Activated CD8-positive, alpha-beta memory T cell treated with anti-CD3 and anti-CD28 coated beads for 1 hour (primary cell): ENCODE measurements at places on chromosomes 3 and 15.

DNA sequence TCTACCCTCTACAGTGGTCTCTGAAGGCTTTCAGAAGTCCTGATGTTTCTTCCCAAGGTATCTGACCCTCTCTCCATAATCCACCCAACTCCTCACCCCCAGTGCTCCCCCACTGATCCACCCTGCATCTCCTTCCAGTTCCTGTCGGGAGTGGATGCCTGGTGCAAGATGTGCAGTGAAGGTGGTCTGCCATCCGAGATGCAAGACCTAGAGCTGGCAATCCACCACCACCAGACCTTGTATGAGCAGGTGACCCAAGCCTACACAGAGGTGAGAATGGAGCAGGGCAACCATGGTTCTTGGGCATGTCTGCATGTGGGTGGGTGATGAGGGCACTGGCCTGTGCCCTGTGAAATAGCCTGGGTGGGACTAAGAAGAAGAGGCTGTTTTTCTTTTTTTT is 337.8 kb upstream of the ROPN1 start:
- DNase-seq: no peak

GRCh38 chr15:55782901-55783300 is 39.9 kb upstream of the PRTG start:
- no peak for DNase-seq

- DNase-seq: no peak
These were observed 242.3 kb downstream of the CTNNB1 start for GRCh38 chr3:41441568-41441967.

- no peak for DNase-seq
These were observed 6.7 kb upstream of the FETUB start for GRCh38 chr3:186633481-186633880.

GRCh38 chr15:79089890-79090486 is 592 bp downstream of the RASGRF1 start:
- no peak for DNase-seq

DNA sequence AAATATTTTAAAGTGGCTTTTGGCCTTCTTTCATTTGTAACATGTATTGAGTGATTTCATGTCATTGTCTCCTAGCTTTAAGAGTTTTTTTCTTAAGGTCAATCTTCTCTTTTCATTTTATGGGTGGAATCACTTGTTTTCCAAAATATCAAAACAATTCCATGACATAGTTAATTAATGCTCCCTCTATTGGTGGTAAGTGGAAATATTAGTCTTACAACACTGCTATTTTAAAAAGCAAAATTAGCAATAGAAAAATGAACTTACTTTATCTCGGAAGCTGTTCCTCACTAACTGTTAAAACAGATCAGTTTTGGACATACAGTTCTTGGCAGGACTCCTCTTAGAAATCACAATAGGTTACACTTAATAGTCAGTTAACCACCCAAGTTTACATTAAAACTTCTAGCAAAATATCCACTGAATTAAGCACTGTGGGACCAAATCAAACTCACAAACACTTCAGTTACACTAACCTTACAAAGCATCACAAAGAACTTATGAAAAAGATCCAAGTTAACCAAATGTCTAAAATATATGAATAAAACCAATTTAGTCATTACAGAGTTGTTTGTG is 42.4 kb downstream of the TIGIT start:
- DNase-seq: no peak

- DNase-seq: no peak
These were observed 104.6 kb downstream of the PTPRG start for GRCh38 chr3:61665987-61666386.

DNA sequence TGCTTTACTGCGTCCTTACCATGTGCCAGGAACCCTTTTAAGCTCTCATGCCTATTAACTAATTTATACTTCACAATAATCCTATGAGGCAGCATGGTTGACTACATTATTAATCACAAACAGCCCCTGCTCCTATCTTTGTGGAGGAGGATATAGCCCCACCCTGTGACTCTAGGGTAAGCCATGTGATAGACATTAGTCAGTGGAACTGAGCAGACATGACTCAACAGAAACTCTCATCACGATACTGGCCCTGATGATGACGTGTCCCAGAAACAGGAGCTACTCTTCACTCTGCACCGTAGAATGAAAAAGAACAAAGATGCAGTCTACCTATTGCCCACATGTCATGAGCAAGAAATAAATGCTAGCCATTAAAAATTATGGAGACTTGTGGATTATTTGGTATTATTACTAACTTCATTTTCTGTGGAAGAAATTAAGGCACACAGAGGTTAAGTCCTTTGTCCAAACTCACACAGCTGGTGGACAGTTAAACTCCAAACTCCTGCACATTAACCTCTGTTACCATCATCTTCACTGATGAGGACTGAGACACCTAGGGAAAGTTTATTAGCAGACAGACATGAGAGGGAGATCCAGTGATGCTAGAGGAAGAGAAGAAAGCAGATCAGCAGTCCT is 51.2 kb downstream of the CFAP20DC start:
- DNase-seq: no peak

- no peak for DNase-seq
These were observed 98.1 kb downstream of the ZPLD1 start for GRCh38 chr3:102532901-102533300.

DNA sequence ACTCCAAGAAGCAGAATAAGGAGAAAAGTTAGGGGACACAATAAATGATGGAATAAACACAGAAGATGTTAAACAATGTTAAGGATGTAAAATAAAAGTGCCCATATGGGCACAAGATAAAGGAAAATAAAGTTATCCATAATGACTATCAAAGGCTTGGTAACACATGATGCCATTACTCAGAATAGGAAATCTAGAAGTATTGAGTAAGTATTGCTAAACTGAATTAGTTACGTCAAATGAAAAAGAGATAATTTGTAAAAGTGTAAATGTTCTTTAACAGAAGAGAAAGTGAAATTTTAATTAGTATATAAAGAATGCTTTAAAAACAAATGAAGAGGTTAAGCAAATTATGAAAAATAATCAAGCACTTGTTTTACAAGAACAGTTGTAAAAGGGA is 6.7 kb downstream of the COPS2 start:
- no peak for DNase-seq

DNA sequence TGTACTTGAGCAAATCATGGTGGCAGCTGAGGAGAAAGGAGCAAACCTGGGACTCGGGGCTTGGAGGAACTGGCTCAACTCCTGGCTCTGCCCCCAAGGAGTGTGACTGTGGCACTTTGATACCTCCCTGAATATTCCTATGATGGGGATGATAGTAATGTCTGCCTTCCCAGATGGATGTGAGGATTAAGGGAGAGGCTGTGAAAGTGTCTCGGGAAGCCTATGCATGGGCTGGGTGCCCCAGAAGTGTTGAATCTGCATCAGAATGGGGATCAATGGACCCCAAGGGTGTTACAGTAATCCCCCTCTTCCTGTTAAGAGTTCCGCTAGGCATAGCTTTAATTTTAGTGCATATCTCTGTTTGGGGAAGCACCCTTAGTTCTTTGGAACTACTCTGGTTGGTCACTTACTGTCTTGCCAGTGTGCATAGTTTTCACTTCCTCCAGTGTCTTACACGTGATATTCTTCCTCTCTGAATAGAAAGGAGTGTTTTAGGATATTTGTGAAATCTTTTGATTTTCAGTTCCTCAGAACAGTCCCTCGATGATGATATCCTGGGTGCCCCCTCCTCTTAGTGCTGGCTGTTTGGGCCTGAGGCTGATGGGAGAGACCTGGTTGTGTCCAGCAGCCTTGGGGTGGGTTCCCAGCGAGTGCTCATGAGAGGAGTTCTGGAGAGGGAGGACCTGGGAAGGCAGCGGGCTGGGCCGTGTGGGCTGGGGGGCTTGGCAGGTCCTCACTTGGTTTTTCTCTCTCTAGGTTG is 97.5 kb downstream of the CHDH start:
- DNase-seq: no peak

DNA sequence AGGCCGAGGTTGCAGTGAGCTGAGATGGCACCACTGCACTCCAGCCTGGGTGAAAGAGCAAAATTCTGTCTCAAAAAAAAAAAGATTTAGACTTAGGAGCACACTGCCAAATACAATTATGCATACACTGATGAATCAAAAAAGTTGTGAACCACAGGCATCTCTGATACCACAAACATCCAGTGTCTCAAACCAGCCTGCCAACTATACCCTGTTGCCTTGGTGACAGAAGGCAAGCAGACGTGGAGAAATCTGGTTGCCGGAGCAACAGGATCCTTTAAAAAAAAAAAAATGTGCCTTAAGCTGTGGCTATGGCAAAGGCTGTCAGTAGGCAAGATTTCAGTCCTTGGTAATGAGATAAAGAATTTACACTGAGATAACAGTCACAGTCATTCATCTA is 202.3 kb downstream of the NEK10 start:
- DNase-seq: no peak

GRCh38 chr3:14289590-14290461 is 111.2 kb downstream of the LSM3 start:
- DNase-seq: no peak

GRCh38 chr15:60854858-60855564 is 374.1 kb downstream of the RORA start:
- DNase-seq: no peak

DNA sequence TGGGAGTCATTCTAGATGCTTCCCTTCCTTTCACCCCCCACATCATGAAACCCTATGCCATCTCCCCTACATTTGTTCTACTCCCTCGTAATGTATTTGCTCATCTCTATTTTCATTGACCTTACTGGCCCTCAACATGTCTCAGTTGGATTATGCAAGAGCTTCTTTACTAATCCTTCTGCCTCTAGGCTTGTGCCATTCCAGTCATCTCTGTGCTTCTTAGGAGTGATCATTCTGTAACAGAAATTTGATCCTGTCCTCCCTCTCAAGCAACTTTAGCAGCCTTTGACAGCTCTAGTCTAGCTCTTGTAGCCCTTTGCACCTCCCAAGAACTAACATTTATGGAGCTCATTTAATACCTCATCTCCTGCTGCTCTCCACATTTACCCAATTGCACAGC is 64.7 kb downstream of the ISL2 start:
- no peak for DNase-seq

- no peak for DNase-seq
These were observed 843 bp downstream of the CHRNA5 start for GRCh38 chr15:78565951-78566774.

GRCh38 chr3:138442433-138442832 is 8.0 kb downstream of the ESYT3 start:
- no peak for DNase-seq

DNA sequence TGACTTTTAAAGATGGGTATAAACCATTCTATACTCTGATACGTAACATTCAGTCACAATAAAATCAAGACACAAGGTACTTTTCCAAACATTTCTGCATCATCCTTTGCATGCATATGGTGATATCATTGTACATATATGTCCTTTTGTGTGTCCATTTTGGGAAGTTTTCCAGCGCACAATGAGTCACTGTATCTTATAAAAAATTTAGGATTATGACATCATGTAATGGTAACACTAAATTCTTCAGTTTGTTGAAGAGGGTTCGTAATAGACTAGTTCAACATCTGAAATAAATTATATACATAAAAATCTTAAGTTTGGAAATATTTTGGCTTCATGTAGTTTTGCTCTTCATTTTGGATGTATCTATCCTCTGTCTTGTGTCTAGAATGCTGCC is 480.9 kb downstream of the ROBO1 start:
- DNase-seq: no peak

DNA sequence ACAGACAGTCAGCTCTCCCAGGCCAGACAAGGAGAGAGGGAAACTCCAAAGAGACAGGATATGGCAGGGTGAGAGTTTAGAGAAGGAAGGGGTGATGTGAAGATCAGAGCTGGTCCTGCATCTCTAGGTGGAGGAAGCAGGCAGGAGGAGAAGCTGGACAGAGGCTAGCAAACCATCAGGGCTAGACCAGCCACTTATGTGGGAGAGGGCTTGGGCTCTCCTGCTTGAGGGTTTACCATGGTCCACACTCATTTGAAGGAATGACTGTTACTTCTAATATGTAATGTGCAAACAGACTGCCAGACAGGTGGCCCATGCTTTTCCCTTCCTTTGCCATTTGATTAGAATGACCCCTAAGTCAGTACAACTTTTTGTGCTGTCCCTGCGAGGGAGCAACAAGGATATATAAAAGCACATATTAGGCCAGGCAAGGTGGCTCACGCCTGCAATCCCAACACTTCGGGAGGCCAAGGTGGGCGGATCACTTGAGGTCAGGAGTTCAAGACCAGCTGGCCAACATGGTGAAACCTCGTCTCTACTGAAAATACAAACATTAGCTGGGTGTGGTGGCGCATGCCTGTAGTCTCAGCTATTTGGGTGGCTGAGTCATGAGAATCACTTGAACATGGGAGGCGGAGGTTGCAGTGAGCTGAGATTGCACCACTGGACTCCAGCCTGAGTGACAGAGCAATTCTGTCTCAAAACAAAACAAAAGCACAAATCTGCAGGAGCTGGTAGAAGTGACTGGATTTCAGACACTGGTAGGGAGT is 41.0 kb upstream of the MANF start:
- DNase-seq: no peak

GRCh38 chr3:111159391-111159790 is 87.8 kb downstream of the NECTIN3 start:
- DNase-seq: no peak

DNA sequence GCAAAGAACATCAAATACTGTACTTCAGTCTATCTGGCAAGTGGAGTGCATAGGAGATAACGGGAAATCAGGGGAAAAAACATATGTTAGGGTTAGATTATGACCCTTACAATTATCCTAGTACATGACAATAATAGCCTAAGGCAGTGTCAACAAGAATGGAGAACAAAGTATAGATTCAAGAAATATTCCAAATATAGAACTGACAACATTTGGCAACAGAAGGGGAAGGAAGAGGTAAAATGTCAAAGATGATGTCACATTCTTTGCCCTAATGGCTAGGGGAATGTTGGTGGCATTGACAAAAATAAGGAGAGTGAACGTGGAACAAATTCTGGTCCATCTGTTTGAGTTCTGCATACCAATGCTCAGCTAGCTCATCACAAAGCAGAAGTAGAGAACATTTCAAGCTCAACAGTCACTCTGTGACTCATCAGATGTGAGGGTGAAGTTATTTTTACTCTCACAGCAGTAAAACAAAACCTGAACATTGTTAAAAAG is 15.5 kb upstream of the ATP8B4 start:
- no peak for DNase-seq

DNA sequence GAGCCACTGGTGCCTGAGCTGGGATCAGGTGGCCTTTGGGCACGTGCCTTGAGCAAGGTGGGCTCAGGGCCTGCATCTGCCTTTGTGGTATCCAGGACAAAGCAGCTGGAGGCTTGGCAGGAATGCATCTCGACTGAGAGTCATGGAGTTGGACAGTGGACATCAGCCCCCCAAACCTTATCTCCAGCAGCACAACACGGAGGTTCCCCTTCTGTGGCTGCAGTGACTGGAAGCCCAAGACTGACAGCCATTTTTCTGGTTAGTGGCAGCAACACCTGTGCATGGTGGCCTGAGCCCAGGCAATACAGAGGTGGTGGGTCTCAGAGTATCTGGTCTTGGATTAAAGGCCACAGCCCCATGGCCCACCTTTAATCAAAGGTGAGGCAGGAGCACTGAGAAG is 27.8 kb upstream of the TSEN2 start:
- no peak for DNase-seq

DNA sequence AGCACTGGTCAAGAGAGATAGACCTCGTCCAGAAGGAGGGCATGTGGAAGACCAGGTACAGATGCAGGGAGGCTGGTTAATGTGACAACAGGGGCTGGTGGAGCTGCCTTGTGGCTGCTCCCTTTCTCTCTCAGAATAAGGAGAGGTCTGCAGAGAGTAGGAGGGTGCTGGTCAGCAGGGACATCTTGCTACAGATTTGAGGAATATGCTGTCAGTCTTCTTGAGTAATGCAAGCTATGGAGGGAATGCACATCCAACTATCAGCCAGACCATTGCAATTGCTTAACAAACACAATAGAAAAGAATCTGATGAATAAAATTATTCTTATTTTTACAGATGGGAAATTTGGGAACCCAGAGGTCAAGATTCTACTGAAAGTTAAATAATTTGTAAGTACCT is 20.3 kb upstream of the SIAH2 start:
- no peak for DNase-seq
